ENCODE measurements at places on chromosomes 4 and X. TPM values are rescaled to one million over a fixed set of nuclear protein-coding genes. Genes with fewer than 3 reads are reported as not detected.

- DNase-seq: no peak
These were observed 99.8 kb downstream of the PPP1R2C start for GRCh38 chrX:42678133-42678532.

GRCh38 chr4:8710416-8710815, 117.9 kb downstream of the CPZ start:
- DNase-seq: peak; percentile 19

- DNase-seq: no peak
These were observed 13.7 kb upstream of the ZNF185 start for GRCh38 chrX:152884171-152884570.

DNA sequence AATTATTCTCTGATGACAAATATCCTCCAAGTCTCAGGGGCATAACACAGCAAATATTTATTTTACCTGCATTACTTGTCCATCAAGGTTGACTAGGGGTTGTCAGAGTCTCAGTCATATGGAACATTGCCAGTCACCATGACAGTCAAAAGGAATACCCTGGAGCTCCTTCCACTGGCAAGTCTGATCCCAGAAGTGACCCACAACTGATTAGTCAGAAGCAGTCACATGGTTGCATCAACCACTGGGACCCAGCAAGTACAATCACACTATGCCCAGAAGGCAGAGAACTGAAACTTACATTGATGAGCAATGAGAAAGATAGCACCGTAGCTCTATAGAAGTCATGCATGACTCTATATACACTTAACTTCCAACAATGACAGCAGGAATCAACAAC, 41.9 kb upstream of the SOD3 start:
- no peak for DNase-seq

GRCh38 chr4:147839200-147839599, 107.3 kb downstream of the ARHGAP10 start:
- DNase-seq: no peak

DNA sequence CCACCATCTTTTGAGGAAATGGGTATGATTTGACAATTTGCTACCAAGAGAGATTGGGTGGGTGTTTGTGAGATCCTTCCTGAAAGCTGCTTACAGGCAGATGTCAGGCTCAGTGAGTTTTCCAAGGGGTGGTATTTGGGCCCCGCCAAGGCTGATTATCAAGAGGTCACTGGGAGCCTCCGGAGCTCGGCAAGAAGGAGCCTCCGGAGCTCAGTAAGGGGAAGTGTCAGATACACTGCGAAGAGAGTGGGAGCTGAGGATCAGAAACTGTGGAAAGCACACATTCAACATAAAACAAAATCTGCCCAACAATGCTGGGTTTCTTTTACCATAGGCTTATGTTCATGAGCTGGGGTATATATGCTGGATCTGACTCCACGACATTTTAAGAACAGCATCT, 714 bp downstream of the RTL3 start:
- DNase-seq: no peak

GRCh38 chr4:1991596-1992434, 17.0 kb downstream of the NELFA start:
- DNase-seq: peak; percentile 51

GRCh38 chr4:162366146-162366545, 202.3 kb upstream of the FSTL5 start:
- DNase-seq: no peak

GRCh38 chr4:81516241-81516640, 44.5 kb upstream of the RASGEF1B start:
- no peak for DNase-seq

The CNGA2 gene
- not detected for total RNA-seq

- DNase-seq: no peak
These were observed 11.3 kb downstream of the SLC2A9 start for GRCh38 chr4:10009861-10010500.

The XK gene
- 1.7 TPM for total RNA-seq

The ZNF518B gene
- 20.3 TPM for total RNA-seq

DNA sequence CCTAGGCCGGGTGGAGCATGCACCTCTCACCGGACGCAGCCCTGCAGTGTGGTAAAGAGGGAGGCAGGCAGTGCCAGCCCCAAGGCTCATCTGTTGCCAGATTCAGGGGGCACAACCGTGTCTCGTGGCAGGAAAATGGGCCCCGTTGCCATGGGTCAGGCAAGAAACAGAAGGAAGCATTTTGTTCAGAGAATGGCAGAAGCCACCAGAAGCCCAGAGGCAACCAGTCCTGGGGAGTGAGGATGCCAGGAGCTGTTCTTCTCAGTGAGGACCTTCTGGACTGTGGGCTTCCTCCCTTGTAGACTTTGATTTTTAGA, 12.5 kb upstream of the UVSSA start:
- DNase-seq: no peak

GRCh38 chr4:85580489-85580888, 105.5 kb downstream of the ARHGAP24 start:
- DNase-seq: no peak

DNA sequence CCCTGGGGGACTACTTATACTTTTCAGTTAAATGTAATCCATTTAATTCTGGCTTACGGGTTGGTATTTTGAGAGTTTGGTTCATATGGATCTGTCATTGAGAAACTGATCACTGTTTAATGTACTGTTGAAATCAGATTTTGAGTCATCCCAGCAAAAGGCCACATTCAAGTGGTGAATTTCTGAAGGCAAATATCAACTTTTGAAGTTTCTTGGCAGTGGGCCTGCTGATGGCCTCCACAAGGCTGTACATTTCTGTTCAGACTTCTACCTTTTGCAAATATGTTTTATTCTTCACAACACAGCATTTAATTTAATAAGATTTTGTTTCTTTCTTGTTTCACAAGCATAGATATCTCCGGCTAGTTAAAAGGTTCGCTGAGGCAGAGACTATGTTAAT, 138.7 kb downstream of the PDGFC start:
- DNase-seq: no peak

The RHOXF2B gene
- not detected for total RNA-seq

- DNase-seq: no peak
These were observed 32.7 kb upstream of the MAGED1 start for GRCh38 chrX:51860679-51861078.

GRCh38 chrX:56798866-56799758, 70.1 kb downstream of the NBDY start:
- DNase-seq: peak; percentile 75

DNA sequence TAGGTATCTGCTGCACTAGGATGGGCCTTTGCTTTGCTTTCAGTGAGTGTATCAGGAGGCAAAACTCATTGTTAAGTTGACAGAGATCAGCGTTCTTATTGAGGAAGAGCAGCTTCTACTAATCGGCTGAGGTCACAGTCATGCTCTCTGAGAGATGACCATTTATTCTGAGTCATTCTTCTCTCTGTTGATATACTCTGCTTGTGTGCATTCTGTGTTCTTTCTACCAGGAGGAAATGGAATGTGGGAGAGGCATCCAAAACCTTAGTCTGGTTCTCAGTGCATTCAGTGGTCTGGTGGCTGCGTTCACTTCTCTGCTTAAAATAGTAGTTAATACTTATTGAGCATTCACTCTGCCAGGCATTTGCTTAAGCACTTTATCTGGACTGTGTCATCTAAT, 66.2 kb downstream of the RRAGB start:
- no peak for DNase-seq

The CT45A2 gene
- total RNA-seq: not detected

The CENPVL2 gene
- total RNA-seq: not detected

GRCh38 chrX:149630681-149631233, 835 bp downstream of the TMEM185A start:
- DNase-seq: no peak

DNA sequence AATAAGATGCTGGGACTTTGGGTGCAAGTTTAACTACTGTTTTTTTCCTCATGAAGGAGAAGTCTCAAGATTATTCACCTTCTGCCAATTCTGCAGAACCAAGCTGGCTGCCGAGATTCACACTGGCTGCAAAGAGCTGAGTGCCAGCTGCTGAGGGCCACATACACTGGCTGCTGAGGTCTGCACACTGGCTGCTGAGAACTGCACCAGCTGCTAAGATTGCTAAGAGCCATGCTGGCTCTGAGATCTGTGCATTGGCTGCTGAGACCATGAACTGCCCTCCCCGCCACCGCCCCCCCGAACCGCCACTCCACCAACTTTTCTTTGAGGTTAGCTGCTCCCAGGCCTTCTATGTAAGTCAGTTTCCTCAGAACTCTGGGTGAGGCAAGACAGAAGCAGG, 330.3 kb downstream of the CBLL2 start:
- no peak for DNase-seq

DNA sequence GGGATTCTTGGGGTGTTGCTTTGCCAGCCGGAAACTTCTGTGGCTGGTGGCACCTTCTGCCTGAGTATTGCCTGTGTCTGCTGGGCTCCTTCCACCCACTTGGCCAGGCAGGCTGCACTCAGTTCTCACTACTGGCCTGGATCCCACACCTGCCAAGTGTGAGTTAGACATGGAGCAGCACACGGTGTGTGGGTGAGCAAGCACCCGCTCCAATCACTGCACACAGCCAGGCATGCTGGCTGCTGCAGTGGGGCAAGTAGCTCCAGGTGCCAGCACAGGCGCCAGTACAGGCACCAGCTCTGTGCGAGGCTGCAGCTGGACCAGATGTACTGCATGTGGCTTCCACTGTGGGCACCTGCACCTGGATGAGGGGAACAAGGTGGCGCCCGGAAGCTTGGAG, 23.9 kb downstream of the DCUN1D4 start:
- DNase-seq: no peak

DNA sequence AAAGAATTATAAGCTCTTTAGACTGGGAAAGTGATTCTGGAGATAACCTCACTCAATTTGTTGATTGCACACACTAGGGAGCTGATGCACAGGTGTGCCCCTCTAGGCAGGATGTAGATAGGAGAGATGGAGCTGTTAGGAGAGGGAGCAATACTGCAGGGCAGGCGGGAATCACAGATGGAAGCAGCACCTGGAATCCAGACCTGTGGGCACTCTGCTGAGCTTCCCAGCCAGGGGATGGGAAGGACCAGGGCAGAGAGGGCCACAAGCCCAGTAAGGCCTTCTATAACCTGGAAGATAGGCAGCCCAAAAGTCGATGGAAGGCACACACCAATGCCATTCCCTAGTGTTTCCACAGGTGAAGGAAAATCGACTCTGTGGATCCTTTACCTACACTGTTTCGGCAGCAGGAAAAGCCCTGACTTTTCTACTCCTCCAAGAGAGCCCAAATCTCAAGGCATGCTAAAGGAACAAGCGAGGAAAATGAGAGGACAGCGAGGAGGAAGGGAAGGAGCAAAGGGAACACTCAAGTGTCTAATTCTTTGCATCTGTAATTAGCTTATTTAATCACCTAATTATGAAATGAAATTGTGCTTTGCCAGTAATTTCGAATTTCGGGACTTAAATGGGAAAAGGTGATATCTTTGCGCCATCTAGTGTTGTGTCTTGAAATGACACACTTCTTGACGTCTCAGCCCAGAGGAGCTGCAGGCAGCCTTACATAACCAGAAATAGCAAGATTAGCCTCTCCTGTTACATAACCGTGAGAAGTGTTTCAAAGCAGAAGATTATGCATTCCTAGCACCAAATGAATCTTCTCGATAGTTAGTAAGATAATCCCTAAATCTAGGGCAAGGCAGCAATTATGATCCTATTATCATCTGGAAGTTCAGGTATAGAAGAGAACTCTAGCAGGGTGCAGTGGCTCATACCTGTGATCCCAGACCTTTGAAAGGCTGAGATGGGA, 31.0 kb upstream of the TLR3 start:
- DNase-seq: no peak

DNA sequence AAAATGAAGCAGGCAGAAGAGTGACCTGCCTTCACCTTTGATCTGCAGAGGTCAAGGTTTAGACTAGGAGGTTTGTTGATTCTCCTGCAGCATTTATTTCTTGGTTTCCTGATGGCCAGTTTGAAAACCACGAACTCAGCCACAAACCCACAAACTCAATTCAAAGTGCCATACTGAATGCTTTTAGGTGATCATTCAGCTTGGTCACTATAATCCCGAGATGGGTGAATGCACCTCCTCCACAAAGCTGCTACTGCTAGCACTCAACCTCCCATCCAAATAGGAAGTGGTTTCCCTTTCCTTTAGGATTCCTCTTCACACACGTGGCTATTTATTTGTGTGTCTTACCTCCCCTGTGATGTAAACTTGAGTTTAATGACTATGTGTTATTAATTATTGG, 225.2 kb downstream of the MID1 start:
- no peak for DNase-seq
